ENCODE measurements at places on chromosomes 5 and 9.

DNA sequence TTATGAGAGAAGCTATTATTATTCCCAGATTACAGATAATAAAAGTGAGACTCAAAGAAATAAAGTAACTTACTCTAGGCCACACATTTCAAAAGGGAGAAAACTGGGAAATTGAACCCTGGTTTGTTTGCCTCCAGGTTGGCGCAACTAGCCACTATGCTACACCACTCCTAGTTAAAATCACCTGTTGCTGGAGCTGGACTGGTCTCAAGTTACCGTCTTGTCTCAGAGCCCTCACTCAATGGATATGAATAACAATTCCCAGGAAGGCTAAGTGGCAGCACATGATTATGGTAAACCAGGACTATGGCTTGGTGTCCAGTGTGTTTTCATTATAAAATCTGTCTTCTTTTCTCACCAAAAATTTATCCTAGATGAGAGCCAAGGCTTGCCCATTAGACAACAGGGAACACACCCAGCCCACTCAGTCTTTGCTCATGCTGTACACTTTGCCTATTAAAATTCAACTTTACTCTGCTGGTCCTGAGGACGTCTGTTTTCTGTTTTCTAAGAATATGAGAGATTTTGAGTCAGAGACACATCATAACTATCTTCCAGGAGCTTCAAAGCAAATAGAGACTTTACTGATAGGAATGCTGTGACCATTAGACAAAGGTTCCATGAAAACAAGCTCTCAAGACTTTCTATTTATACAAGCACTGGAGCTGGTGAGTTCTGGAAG, 58.1 kb downstream of the ADRB2 start:
- no peak for DNase-seq

DNA sequence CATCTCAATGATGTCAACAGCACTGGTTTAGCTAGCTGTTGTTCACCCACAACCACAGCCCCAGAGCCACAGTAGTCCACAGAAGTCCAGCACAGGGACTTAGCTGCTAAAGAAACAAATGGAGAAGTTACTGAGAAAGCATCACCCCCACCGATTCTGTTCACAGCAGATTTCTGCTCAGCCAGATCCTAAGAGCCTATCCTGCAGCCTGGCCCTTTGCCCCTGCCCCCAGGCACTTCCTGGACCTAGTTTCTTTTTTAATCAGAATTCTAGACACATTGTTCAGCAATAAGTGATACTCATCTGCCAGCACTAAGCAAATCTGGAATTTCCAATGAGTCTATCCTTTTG, 7.4 kb downstream of the B4GALT1 start:
- DNase-seq, result no peak

- no peak for DNase-seq
Measured at GRCh38 chr9:96187151-96187555, 114.8 kb downstream of the HSD17B3 start.

- no peak for DNase-seq
Measured at GRCh38 chr5:41148448-41148847, 64.9 kb downstream of the C6 start.

- DNase-seq, result no peak
Measured at GRCh38 chr5:42089705-42090104, 164.6 kb downstream of the FBXO4 start.

GRCh38 chr9:89928106-89928505, 323.3 kb downstream of the GADD45G start:
- DNase-seq, result no peak

- DNase-seq, result no peak
Measured at GRCh38 chr5:174148721-174149120, 103.2 kb downstream of the NSG2 start.

- no peak for DNase-seq
Measured at GRCh38 chr5:116308391-116308790, 223.6 kb downstream of the COMMD10 start.

- DNase-seq, result no peak
Measured at GRCh38 chr5:59034498-59035186, 451.8 kb downstream of the RAB3C start.

DNA sequence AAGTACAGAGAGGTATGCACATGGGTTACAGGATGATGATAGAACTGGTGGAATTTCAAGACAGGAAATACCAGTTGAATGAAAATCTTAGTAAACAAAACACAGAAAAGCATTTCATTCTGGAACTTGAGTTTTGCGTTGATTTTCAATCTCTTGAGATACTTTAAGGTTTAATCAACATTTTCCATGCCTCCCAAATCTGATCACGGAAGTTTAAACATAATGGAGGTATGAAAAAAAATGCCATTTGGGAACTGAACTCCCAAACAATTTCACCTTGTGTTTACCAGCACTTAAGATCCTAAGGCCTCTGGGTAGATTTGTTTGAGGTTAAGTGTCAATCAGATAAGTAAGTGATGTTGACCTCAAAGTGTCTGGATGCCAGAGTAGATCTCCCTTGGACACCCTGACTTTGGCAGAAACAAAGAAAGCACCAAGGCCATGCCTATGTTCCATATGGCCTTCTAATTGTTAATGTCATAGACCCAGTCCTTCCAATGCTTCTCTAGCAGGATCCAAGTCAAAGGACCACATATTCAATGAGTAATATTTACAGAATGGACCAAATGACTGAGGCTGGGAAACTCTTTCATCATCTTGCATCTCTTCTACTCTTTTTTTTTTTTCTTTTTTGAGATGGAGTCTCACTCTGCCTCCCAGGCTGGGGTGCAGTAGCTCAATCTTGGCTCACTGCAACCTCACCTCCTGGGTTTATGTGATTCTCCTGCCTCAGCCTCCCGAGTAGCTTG, 216.9 kb downstream of the ARRDC3 start:
- DNase-seq, result no peak

- DNase-seq, result no peak
Measured at GRCh38 chr5:131523500-131524185, 111.4 kb downstream of the RAPGEF6 start.

- no peak for DNase-seq
Measured at GRCh38 chr5:172802112-172802511, 31.1 kb upstream of the DUSP1 start.

- no peak for DNase-seq
Measured at GRCh38 chr9:91275655-91276054, 86.1 kb downstream of the AUH start.

- DNase-seq, result no peak
Measured at GRCh38 chr9:16499892-16500291, 370.6 kb downstream of the BNC2 start.

DNA sequence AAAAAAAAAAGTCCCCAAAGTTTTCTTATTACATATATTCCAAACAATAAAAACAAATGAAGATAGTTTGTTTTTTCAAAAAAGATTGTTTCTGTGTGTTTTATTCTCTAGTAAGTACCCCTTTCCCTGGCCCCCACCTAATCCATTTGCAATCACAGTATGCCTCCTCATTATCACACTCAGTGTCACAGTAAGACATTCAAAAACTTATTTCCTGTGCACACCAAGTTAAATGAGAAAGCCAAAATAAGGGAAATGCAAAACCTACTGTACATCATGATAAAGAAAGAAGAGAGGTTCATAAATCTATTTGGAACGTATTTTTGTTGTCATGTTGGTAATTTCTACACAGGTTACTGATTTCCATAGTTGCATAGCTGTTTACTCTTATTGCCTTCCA, 62.3 kb downstream of the ST8SIA4 start:
- DNase-seq, result no peak

DNA sequence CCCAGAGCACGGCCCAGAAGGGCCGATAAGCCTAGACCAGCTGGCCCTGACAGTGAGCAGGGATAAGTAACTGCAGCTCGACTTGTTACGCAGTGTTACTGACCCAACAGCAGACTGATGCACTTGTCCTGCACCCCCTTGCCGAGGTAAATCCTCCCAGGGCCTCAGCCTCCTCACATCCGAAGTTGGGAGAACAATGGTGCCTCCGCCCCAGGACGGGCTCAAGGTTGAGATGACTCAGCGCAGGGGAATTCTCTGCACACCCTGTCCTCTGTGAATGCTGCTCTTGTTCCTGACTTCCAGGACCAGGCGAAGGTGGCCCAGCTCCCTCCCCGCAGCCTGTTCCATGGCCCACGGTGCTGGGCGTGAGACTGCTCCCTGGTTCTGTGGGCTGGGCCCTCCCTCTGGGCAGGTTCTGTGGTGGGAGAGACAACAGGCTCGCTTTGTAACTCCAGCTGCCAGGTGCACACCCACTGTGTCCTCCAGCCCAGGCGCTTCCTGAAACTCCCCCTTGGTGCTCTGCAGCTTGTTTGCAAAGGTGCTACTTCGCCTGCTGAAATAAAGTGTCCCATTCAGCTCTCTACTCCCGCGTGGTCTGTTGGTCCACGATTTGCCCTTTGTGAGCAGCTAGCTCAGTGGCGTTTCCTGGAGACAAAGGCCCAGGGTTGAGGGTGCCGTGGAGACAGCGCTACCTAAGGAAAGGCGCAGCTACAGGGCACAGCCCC, 40.1 kb upstream of the SLC6A19 start:
- DNase-seq, result no peak

- peak; percentile 1 for DNase-seq
Measured at GRCh38 chr9:2242831-2243330, 227.7 kb downstream of the SMARCA2 start.

DNA sequence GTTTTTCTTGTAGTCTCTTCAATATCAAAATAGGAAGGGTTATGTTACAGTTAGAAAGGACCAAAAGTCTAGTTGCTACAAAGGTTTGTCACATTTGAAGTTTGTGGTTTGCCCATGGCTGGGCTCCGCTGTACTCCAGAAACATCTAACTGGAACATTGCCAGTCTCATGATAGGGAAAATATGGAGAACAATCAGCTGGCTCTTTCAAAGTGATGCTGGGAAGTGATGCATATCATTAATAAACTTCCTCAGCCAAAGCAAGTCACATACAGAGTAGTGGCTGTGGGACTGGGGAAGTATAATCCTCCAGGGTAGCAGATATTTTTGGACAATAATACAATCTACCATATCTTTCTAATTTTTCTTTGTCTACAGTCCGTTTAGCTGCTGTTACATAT, 8.8 kb downstream of the BTF3 start:
- no peak for DNase-seq

DNA sequence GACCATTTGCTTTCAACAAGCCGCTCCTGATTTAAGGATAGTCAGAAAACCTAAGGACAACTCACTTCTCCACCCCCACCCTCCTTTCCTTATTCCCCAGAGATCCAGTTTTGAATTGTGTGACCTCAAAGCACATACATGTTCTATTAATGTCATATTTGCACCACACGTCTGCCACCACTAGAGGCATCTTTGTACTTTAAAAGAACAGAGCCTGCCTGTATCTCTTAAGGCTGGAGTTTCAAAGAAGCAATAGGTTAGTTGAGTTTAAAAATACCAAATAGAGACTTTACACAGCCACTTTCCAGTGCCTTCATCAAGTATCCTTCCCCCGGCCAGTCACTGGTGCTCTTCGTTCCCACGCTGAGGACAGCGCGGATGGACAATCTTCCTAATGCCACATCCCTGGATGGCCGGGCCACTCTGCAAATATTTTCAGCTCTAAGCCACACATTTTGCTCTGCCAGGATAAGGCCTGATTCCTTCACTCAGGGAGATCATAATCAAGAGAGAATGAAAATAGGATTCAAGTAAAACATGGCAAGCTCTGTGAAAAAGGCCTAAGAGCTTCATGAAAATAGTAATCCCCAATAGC, 146.3 kb downstream of the SNCAIP start:
- no peak for DNase-seq

DNA sequence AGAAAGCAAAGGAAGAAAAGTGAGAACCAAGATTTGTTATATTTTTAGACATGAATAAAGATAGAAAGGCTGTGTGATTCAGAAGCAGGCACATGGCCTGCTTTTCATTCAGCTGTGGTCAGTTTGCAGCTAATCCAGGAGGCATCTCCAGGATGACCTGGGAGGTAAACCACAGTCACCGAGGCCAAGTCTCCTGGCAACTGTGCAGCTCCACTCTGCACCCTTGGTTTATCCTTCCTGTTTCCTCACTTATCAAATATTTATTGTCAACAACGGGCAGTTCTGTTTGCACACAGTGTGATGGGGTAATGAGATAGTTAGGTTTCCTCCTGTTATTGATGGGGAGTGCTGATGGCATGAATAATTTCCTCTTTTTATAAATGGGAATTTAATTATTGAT, 243.0 kb downstream of the PSAT1 start:
- DNase-seq, result no peak

- no peak for DNase-seq
Measured at GRCh38 chr9:132283863-132284262, 70.9 kb downstream of the SETX start.

DNA sequence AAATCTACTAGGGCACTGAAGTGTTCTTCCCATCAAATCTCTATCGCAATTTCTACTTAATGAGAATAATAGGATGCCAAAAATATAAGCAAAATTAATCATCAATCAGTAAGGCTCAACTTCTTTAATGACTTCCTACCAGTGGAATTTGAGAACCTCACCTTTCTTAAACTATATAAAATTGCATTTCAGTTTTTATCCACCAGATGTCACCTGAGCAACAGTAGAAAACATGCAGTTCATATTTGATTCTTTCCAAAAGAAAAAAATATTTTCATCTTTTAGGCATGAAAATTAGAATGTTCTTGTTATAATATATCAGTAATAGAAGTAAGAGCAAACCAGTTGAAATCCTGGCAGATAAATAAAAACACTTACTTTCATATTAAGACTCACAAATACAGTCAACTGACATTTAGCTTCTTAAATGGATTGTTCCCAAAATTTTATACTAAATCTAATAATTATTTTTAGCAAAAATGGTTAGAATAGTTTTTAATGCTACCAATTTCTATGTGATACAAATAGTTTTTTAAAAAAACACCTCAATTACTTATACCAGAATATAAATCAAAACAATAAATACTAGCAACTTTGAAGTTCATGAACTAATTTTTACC, 13.4 kb upstream of the CCDC112 start:
- DNase-seq, result peak; percentile 24

DNA sequence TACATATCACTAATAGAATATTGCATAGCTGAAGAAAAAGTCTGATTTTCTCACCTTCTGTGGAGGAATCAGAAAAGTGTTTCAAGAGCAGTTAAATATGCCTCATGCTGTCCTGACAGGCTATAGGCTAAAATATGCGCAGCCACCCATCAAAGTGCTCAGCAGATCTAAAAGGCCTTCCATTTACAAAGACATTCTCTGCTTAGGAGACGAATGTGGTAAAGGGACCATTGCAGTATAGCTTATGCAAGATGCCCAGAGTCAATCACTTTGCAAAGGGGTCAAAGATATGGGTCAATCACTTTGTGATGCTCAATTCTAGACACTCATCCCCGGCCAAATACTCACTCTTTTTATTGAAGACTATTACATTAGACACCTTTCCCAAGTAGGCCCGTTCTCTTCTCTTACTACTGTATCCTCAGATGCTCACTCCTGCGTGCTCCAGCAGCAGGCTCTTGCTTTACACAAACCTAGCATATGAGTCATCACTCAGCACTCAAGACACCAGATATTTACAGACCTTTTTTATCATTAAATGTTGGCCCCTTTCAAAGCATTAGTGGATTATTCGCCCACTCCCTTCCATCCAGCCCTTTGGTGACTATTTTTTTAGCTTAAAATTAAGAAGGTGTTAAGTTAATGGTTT, 568.2 kb upstream of the CDH18 start:
- DNase-seq, result no peak

DNA sequence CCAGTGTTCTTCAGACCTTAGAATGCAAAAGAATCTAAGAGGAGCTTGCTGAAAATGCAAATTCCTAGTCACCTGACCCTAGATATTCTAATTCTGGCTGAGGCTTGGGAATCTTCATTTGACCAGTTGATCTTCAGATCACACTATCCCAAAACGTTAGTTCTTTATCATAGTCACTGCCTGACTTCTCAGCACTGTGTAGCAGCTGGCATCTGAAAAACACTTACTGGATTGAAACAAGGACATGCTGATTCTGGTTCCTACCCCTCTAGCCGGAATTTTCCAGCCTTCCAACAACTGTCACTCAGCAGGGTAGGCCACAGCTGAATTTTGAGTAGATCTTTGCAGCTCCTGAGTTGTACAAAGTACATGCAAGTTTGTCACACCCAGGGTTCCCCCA, 72.2 kb downstream of the EBF1 start:
- DNase-seq, result no peak
